Activated naive CD4-positive, alpha-beta T cell treated with anti-CD3 and anti-CD28 coated beads, Interleukin-2, amount 10 ng/mL, durations not matched to agents 7 days and 5 days (primary cell): ENCODE measurements at places on chromosomes 11 and 22.

DNA sequence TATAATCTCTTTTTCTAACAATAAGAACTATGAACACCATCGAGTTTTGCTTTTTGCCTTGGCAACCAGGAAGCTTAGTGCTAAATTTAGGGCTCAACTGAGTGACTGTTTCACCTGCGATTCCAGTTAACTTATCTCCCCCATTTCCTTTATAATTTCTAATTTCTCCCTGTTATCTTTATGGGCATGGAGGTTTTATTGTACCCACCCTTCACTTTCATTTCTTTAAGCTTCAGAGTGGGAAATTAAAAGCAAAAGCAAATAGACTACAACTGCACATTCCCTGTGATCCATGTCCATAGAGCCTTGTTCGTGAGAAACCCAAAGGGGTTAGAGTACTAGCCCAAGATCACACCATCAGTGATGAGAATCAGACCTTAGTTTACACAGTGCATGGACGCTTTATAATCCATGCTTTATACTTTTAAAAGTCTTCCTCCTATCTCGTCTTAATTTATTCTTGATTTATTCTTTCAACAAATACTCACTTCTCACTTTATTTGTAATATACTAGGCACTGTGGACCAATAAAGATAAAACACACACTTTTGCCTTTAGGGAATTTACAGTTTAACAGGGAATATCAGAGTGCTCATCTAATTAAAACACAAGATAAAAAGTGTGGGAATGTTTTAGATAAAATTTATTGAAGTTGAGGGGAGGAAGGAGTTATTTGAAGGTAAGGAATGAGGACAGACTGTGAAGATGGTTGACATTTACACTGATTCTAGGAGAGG, 40.6 kb downstream of the ADAMTS15 start:
- H3K27me3 ChIP-seq = peaks cover 9% of the 10 kb centered on the region
- no peak for DNase-seq
- H3K36me3 ChIP-seq = no peaks in the 10 kb centered on the region
- H3K4me3 ChIP-seq = no peak overlapping the region
- H3K27ac ChIP-seq = no peak overlapping the region

DNA sequence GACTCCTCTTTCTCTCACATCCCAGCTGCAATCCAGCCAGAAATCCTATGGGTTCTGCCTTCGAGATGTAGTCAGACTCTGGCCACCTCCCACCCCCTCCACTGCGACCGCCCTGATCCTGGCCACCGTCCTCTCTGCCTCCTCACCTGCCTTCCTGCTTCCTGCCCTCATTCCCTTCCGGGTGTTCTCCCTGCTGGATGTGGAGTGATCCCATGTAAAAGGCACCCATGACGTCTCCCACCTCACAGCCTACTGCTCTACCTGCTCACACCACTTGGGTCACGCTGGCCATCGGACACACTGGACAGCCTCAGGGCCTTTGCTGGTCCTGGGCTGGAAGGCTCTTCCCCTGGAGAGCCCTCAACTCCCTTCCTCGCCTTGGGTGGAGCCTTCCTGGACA, 33.7 kb upstream of the CD5 start:
- H3K36me3 ChIP-seq = peaks cover 26% of the 10 kb centered on the region
- H3K27me3 ChIP-seq = no peaks in the 10 kb centered on the region
- H3K4me3 ChIP-seq = no peak overlapping the region
- peak; percentile 10 for DNase-seq

DNA sequence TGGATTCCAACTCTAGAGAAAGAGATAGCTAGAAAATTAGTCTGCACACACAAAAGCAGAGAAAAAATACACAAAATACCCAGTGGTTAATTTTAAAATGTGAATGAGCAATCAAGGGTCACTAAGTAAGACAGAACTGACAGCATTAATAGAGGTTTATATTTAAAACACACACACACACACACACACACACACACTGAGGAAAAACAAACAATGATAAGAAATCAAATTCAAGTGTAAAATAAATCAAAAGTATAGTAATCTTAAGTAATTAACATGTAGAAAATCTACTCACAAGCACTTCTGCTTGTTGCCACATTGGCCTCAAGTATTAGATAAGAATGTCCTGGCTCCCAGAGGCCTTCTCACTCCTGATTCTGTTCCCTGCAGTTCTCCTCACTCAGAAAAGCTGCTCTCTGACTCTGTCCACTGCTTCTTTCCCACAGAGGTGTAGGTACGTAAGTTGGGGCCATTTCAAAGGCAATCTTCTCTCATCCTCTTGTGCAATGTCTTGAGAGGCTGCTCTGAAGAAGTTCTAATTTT, 33.3 kb upstream of the OLFML1 start:
- no peak overlapping the region for H3K27ac ChIP-seq
- H3K4me3 ChIP-seq = no peak overlapping the region
- H3K27me3 ChIP-seq = no peaks in the 10 kb centered on the region
- H3K4me1 ChIP-seq = no peaks in the 10 kb centered on the region
- no peak for DNase-seq
- H3K36me3 ChIP-seq = no peaks in the 10 kb centered on the region

- H3K4me1 ChIP-seq = peaks cover 14% of the 10 kb centered on the region
- no peak overlapping the region for H3K4me3 ChIP-seq
- DNase-seq = no peak
- no peaks in the 10 kb centered on the region for H3K36me3 ChIP-seq
- H3K27ac ChIP-seq = no peak overlapping the region
These were observed 71.2 kb downstream of the PIWIL4 start for GRCh38 chr11:94638301-94638901.

DNA sequence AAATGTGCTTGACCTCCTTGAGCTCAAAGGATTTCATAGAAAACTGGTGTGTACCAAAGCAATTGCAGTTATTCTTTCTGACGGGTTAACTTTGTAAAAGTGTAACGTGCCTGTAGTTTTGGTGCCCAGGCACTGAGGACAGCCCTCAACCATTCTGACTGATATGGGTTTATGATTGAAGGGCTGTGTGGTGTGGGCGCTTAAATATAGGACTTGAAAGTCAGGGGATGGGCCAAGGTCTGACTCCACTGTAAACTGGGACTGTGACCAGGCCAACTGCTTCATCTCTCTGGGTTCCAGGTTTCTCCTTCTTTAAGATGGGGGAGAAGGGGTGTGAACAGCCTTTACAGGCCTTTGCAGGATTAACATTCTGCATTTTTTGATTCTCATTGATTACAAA, 191.1 kb upstream of the ARHGAP20 start:
- H3K4me1 ChIP-seq = peaks cover 16% of the 10 kb centered on the region
- no peak overlapping the region for H3K27ac ChIP-seq
- H3K27me3 ChIP-seq = no peaks in the 10 kb centered on the region
- no peak overlapping the region for H3K4me3 ChIP-seq

- DNase-seq = no peak
- H3K4me1 ChIP-seq = peaks cover 11% of the 10 kb centered on the region
- H3K4me3 ChIP-seq = no peak overlapping the region
- H3K27me3 ChIP-seq = no peaks in the 10 kb centered on the region
These were observed 9.1 kb downstream of the HPS5 start for GRCh38 chr11:18312663-18313420.
